NCI-H2107 (cell line): ENCODE measurements at places on chromosomes 1 and 21.

GRCh38 chr1:101709721-101710120, 287.0 kb downstream of the OLFM3 start:
- no peak for DNase-seq

DNA sequence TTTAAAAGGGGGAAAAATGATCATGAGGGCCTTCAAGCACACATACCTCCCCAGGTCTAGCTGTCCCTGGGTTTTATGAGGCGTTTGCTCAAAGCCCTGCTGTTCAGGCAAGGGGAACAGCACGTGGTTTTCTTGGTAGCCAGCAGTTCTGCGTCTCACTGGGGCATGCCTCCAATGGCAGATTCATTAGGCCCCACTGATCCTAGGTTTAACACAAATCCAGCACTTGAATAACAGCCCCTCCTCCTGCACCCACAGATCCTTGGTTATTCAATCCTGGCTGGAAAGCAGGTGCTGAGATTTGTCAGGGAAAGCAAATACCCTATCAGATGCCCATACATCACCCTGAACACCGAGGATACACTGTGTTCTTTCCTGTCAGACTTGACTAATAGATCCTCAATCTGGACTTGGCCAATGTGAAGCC, 106.4 kb downstream of the ZC3H11B start:
- no peak for DNase-seq

DNA sequence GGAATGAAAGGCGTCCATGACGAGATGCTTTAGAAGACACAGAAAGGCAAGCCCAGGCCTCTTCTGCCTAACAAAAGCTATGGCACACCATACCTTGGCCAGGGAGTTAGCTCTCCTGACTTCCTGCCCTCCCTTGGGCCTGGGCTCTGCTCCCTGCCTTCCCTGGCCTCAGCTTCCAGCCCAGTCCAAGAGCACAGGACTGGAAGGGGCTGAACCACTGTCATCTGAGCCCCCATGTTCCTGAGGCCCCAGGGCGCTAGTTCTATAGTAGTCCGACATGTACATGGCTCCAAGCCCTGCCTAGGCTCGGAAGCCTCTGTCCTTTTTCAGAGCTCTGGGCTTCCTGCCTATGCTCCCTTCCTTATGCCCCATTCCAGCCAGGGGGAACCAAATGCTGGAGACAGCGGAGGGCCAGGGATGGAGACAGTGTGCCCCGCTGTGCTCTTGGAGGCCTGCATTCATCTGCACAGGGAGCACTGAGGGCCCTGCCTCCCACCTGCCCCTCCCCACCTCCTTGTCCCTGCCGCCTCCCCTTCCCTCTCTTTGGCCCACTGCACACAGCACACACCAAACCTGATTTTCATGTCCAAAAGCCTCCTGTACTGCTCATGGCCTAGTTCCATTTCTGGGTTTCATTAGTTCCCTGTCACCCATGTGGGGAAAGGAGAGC, 240.1 kb downstream of the RHOU start:
- no peak for DNase-seq

- DNase-seq = no peak
These were observed 47.6 kb upstream of the DMRTB1 start for GRCh38 chr1:53411541-53412152.
